ENCODE measurements at places on chromosomes 7 and 10. TPM values are rescaled to one million over a fixed set of nuclear protein-coding genes. Genes with fewer than 3 reads are reported as not detected.

The HOXA13 gene
- not detected for total RNA-seq

The RASA4 gene
- total RNA-seq: 56.0 TPM

DNA sequence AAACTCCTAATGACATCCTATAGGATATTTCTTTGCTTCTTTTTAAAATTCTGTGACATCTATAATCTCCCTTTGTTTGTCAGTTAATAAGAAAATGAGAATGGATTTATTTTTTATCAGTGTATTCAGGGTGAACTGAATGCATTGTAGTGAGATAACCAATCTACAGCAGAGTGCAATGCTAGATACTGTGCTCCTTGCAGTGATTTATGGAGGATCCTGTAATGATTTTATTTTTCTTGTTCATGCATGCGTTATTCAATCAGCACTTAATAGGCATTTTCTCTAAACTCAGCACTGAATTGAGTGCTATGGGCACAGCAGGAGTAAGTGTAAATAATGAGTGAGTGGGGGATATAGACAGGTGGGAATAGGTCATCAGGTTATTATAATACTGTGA, 253.9 kb downstream of the CDK14 start:
- DNase-seq: no peak

- no peak for DNase-seq
These were observed 4.8 kb downstream of the EGR2 start for GRCh38 chr10:62811159-62811875.

DNA sequence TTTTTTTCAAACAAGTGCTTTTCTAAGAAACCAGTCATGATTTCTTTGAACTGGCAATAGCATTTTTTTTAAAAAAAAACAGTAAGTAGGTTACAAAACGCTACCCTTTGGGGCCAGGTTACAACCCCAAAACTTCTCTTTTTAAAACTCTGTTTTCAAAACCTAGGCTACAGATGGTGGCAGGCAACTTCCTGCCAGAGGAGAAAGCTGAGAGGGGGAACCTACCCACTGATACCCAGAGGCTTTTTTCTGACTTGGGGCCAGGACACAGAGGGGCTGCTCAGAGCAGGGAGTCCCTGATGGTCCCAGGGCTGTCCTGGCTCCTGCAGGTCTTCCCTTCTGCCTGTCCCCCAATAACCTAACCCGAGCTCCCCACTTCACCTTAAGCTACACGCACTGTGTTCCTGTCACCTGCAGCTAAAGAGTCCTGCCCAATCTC, 6.9 kb downstream of the STN1 start:
- no peak for DNase-seq
